ENCODE measurements at places on chromosomes 7 and 10.

DNA sequence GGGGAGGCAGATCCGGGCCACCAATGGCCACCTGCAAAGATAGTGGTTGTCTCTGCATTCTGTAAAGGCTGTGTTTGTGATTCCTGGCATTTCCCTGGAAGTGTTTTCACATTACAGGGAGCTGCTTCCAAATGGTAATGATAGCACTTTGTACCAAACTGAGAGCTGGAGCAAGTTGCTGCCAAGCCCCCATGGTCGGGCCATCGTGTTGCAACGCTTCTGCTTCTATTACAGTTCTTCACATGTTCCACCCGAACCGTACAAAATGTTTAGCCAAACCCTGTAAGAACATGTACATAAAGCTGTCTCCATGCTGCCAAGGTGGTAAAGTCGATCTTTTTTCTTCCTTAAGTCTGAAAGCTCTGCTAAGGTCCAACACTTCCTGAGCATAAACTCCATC, 397.7 kb upstream of the NFE2L3 start:
- DNase-seq, result no peak

GRCh38 chr10:19097151-19097550, 48.5 kb downstream of the MALRD1 start:
- DNase-seq, result no peak

DNA sequence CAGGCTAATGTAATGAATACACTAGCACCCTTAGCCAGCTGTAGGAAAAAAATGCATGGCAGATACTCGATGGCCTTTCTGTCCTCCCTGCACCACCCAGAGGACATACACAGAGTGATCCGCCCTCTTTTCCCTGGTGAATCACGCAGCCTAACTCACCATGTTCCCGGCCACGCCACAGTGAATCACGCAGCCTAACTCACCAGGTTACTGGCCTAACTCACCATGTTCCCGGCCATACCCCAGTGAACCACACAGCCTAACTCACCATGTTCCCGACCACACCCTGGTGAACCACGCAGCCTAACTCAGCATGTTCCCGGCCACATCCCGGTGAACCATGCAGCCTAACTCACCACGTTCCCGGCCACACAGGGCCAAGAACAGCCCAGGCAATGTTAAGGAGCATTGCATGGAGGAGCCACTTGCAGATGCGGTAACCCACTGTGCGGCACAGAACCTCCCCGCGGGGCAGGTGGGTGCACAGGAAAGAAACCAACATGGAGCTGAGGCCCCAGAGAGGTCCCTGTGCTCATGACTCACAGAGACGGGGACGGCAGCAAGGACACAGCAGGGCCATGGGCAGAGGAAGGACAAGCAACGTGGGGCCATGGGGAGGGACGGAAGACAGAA, 508.5 kb downstream of the DNAJB6 start:
- DNase-seq, result no peak

- DNase-seq, result no peak
These were observed 645.5 kb downstream of the GRID1 start for GRCh38 chr10:85720931-85721590.

- no peak for DNase-seq
These were observed 33.5 kb downstream of the CAMK2B start for GRCh38 chr7:44291733-44292419.

DNA sequence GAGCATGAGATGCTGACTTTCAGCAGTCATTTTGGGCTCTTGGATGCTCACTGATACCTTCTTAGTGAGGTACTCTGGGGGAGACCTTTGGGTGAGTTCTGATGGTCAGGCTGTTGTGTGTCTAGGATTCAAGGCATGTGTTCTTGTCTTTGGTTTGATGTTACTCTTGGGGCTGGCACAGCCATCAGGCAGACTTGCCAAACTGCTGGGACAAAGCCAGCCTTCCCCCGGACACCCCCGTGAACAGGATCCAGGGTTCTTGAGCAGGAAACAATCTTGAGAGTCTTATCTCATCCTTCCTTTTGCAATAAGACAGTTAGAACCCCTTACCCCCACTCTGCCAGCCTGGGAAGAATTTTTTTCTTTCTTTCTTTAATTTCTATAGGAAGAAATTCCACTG, 42.2 kb downstream of the SUFU start:
- no peak for DNase-seq

- DNase-seq, result no peak
These were observed 12.6 kb downstream of the TMEM176B start for GRCh38 chr7:150787321-150788281.

GRCh38 chr10:113292086-113292485, 260.8 kb upstream of the HABP2 start:
- no peak for DNase-seq

- no peak for DNase-seq
These were observed 4.4 kb upstream of the LUC7L2 start for GRCh38 chr7:139355320-139355719.

DNA sequence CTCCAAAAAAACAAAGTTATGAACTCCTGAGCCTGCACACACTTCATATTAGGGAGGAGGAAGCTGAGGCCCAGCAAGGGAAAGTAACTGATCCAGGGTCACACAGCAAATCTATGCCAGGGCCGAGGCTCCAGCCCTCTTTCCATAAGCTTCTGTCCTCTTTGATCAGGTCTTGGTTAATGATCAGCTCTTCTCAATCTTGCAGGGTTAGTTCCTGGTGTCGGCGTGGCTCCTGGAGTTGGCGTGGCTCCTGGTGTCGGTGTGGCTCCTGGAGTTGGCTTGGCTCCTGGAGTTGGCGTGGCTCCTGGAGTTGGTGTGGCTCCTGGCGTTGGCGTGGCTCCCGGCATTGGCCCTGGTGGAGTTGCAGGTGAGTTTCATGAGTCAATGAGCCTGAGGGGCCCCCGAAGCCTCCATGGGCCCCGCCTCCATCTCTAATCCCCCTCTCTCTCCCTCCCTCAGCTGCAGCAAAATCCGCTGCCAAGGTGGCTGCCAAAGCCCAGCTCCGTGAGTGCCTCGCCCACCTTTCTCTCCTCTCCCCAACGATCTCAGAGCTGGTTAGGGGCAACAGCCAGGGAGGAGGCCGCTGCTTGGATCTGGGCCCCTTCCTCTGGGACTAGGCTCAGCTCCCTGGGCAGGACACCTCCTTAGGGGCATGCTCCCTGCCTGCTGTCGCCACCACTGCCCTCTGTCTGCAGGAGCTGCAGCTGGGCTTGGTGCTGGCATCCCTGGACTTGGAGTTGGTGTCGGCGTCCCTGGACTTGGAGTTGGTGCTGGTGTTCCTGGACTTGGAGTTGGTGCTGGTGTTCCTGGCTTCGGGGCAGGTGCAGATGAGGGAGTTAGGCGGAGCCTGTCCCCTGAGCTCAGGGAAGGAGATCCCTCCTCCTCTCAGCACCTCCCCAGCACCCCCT, 23.7 kb upstream of the LIMK1 start:
- DNase-seq, result no peak

DNA sequence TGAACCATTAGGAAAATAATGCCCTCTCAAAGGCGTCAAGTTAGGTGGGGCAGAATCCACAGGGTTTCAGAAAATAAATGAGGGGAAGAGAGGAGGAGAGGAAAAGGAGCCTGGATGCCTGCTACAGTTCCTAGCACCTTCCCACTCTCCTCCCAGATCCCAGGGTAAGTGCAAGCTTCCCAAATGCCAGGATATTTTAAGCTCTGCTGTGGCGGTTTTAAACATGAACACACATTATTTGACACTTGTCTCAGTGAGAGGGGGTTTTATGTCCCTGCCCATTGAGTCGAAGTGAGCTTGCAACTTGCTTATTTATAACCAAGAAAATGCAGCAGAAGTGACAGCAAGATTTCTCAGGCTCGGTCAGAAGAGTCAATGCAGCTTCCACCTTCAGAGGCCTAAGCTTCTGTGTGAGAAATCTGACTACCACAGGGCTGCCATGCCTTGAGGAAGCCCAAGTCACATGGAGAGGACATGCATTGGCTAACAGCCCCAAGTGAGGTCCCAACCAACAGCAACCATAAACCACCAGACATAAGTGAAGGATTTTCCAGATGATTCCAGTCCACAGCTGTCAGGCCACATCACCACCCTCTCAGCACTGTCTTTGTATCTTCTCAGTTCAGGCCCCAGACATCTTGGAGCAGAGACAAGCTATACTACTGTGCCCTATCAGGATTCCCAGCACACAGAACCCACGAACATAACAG, 17.9 kb upstream of the BMPER start:
- DNase-seq, result no peak

GRCh38 chr7:45088821-45089340, at the start of gene NACAD:
Gene NACAD (minus strand): TSS chr7:45088969. CDS start chr7:45088894, 75 bp downstream.
- peak; percentile 69 for DNase-seq

DNA sequence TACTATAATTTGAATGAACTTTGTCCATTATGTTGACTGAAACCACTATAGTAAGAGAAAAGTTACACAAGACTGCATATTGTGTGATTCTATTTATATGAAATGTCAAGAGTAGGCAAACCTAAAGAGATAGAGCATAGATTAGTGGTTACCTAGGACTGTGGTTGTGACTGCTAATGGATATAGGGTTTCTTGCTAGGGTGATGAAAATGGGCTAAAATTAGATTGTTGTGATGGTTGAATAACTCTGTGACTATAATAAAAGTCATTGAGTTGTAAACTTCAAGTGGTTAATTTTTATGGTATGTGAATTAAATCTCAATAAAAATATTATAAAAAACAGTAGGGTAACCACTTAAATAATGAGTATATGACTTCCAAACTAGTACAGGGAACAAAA, 142.9 kb upstream of the AHR start:
- DNase-seq, result no peak

All from NCI-H2171 (cell line).